Stimulated activated CD4-positive, alpha-beta T cell treated with anti-CD3 and anti-CD28 coated beads, Interleukin-1b, Interleukin-23, amount 100 ng/mL, for 1 hour (primary cell): ENCODE measurements at places on chromosomes 12 and 14.

- no peak for DNase-seq
Measured at GRCh38 chr14:77580964-77581505, 35.4 kb downstream of the SPTLC2 start.

GRCh38 chr12:67716817-67717216 is 68.3 kb downstream of the DYRK2 start:
- DNase-seq: no peak

GRCh38 chr14:52443506-52443905 is 108.8 kb downstream of the TXNDC16 start:
- DNase-seq: no peak

- DNase-seq: no peak
Measured at GRCh38 chr12:105798256-105798845, 340.4 kb downstream of the NUAK1 start.

DNA sequence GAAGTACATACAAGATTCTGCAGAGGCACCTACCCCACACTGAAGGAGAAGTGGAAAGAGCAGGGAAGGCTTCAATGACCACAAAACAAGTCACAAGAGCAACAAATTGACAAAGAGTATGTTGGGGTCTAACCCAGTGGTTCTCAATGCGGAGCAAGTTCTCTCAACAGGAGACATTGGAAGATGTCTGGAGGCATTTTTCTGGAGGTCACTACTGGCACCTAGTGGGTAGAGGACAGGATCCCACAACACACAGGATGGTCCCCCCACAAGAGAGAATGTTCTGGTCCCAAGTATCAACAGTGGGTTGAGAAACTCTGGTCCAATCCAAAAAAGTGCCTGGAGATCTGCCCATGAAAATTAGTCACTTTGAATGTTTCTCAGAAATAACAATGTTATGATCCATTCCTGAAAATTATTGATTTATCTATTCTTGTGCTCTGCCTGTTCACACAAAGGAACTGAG is 3.4 kb downstream of the SSH1 start:
- no peak for DNase-seq

DNA sequence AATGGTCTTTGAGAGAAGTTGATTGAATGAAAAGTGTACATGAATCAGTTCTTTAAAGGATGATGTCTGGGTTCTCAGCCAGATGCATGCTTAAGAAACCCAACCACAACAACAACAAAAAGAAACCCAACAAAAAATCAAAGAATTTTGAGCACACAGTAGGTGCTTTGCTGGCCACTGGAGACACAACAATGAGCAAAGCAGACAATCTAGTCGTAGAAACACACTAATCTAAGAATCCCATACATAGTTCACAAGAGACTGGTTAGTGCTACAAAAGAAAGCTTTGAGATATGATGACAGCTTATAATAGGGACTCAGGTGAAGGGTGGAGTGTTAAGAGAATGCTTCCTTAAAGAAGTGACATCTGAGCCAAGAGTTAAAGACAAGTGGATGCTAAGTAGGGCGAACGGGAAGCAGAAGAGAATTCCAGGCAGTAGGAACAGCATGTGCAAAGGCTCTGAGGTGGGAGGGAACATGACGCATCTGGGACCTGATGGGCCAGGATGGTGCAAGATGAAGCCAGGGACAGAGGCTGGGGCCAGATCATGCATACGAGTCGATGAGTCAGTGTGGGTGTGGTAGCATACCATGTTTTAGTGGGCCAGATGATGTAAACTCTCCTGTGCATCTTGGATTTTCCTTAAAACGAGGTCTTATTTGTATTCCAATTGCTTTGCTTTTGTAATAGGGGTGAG is 4.6 kb upstream of the HIP1R start:
- DNase-seq: no peak

DNA sequence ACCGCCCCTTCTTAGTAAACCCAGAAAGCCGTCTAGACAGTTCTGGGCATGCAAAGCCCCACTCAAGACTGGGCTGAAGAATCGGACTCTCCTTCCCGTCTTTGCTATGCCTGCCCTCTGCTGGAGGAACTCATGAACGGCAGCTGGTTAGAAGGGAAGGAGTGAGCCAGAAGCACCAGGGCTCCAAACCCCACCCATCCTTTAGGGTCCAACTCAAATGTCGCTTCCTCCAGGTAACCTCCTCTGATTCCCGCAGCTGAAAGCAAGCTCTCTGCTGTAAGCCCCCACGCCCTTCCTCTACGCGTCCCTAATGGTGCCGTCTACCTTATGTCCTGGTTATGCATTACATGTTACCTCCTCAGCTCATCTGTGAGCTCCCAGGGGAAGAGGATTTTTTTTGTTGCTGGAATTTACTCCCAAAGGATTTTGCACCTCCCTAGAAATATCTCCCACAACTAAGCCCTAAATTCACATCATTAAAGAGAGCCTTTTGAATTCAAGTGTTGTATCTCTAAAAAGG is 59.0 kb upstream of the SCN8A start:
- DNase-seq: peak; percentile 51

- no peak for DNase-seq
Measured at GRCh38 chr12:13817131-13817530, 164.3 kb downstream of the GRIN2B start.

GRCh38 chr12:76084863-76085519 is 506 bp upstream of the NAP1L1 start:
- no peak for DNase-seq

DNA sequence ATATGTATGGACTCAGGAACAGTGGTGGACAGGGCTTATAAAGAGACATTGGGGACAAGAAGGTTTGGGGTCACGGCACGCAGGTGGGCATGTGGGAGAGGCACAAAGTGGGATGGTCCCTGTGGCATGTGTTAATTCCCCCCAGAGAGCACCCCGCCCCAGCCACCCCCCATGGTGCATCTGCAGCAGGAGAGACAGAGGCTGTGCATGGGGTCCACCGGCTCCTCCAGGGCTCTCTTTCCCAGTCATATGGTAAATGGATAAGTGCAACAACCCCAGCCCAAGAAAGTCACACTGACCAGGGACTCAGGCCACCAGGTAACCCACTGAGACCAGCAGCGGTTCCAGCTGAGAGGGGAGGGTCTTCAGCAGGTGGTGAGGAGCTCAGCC is 242.1 kb downstream of the BCL11B start:
- no peak for DNase-seq

GRCh38 chr14:24481622-24482324 is 26.3 kb downstream of the CMA1 start:
- DNase-seq: no peak

- no peak for DNase-seq
Measured at GRCh38 chr12:31031951-31032335, 41.7 kb upstream of the DDX11 start.

DNA sequence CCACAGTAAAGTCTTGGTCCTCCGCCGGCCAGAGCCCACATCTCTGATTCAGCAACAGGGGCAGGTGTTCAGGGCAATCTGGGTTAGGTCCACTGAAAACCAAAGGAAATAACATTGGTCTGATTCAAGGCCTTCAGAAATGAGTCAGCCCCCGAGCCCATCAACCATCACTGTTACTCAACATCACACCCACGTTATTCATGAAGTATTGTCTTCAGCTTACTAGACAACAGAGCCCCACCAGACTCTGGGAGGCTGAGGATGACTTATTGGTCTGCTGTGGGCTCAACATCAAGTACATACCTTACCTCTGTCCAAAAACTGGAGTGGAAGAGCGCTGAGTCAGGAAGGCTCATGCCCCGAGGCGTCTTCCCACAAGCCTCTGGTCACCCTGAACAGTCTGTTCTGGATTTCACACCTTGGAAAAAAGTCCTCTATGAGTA is 97.5 kb downstream of the ZFP36L1 start:
- no peak for DNase-seq

- DNase-seq: no peak
Measured at GRCh38 chr14:60865378-60866127, 115.3 kb downstream of the TRMT5 start.

DNA sequence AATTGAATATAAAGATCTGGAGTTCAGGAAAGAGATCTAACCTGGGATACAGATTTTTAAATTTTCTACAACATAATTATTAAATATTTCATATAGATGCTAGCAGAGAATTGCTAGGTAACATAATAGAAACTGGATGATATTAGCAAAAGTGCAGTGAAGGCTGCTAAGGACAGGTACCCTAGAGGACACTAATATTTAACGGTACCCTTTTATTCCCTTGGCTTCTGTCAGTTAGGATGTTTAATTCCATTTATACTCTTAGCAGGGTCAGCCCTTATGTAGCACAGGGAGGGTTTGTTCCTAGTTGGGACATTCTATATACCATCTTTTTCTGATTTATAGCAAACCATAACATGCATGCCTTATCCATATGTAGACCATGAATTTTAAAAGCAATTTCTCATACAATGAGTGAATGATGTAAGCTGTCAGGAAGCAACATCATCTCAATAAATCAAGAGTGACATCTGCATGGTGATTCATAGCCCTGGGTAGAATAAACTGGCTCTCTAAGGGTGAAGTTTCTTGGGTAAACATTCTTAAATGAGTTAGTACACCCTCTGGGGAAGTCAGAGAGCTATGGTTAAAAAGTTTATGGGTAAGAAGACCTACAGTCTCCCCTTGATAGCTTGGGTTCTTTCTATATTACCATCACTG is 404.4 kb upstream of the MGAT4C start:
- DNase-seq: no peak

DNA sequence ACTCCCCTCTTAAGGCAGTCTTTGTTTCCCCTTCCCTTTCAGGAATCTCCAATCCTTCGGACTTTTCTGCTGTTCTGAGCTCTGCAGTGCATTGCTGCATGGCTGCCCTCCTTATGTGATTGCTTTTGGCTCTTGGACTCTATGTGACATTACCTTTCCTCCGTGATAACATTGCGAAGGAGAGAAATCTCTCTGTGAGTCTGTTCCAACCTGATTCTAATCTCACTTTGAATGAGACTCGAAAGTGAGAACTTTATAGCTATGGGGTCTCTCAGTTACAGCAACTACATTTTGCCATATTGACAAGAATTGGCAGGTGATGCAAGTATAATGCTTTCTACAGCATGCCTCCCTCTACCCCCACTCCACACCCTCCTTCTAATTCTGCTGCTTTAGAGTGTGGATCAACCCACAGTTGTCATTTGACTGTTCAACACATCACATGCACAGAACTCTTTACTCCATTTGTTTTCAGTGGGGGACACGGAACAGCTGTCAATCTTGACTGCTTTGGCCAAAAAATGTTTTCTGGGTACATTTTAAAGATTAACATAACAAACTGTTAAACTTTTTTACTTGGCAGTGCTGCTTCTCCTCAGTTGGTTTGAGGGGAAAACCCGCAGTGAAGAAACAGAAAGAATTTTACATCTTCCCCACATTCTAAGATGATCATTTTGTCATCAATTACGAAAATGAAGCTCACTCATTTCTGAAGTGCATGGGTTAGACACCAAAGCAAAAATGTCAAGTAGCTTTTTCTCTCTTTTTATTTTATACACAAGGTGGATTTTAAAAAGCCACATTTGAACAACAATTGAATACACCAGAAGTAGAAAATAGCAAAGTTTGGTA is 125.5 kb upstream of the RMST start:
- no peak for DNase-seq

DNA sequence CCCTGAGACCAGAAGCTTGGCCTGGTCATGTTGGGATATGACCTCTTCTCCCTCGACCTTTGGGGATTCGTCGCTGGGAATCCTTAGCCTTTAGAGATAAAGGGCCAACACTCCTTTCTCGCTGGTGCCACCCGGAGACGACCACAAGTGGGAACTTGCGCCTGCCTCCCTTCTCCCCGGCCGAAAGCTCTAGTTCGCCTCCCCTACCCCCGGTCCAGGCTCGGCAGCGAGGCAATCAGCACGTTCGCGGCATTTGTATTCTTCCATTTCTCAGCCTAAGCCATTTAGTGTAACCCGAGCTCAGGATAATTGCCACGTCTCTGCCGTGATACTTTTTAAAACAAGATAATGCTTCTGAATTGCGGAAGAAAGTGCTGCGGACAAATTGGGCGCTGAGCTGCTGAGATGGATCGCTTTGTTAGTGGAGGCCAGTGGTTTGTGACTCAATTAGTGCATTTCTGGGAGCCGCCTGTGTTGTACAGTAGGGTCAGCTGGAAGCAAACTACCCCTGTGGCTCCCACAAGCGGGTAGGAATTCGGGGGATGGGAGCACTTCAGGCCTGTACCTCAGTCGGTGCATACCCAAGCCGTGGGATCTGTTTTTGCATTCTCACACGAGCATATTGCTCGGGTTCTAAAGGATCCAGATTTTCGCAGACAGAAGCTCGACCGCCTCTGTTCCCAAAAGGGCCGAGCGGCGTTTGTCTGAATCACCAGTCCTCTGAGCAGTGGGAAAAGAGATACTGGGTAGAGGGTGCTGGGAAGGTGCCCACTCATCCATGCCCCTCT is 6.8 kb upstream of the SIX1 start:
- no peak for DNase-seq

DNA sequence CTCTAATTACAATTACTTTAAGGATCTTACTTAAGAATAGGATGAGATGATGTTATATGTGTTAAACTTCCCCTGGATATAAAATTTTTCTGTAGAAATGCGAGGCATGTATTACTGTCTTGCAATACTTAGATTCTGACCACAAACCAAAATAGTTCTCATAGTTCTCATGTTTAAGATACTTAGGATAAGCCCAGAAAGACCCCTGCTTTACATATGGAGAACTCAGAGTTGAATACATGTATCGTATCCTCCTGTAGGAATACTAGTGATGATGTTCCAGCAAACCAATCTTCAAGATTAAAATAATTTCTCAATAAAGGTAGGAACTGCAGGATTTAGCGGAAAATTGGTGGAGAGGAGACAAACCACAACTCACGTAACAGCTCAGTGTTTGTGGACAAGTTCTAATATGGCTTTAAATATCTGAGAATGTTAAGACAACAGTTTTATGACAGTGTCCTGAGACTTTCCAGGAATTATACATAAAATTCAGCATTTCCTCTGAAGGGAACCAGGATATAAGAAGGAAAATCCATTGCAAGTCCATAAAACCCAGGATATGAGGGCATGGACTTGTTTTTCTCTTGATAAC is 114.7 kb upstream of the CRY1 start:
- no peak for DNase-seq

DNA sequence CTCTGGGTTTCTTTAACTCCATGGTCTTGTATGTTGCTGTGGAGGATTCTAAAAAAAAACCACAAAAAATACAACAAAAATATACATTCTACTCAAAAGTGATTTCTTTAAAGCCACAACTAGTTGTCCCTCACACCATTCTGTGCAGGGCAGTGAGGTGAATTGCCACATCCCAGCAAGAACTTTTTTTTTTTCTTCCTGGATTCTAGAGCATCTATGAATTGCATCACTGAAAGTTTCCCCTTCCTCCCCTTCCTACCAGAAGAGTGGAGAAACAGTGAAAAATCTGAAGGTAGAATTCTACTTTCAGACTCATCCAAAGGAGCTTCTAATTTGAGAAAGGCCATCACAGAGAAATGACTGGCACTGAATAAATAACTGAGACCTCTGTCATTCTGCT is 395.3 kb downstream of the AEBP2 start:
- no peak for DNase-seq
